Mucosa of gallbladder (tissue), 1 donor: ENCODE measurements at places on chromosomes 6 and 20. TPM values are rescaled to one million over a fixed set of nuclear protein-coding genes. Genes with fewer than 3 reads are reported as not detected.
A peak's percentile ranks its signal among the peaks of the same experiment; 100 is the strongest.

- no peak for DNase-seq
Measured at GRCh38 chr20:41452226-41452625, 85.6 kb upstream of the EMILIN3 start.

DNA sequence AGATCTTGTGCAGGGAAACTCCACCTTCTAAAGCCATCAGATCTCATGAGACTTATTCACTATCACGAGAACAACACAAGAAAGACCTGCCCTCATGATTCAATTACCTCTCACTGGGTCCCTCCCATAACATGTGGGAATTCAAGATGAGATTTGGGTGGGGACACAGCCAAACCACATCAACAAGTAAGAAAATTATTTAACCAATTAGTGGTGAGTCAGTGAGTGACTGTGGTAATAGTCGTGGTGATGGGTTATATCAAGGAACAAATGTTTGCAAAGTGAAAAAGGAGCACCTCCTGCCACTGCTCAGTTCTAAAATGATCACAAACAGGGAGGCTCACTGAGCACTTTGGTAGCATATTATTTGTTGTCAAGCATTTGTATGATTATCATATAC is 20.6 kb downstream of the EPM2A start:
- no peak for DNase-seq

- no peak for DNase-seq
Measured at GRCh38 chr6:133340557-133340956, 99.4 kb downstream of the EYA4 start.

DNA sequence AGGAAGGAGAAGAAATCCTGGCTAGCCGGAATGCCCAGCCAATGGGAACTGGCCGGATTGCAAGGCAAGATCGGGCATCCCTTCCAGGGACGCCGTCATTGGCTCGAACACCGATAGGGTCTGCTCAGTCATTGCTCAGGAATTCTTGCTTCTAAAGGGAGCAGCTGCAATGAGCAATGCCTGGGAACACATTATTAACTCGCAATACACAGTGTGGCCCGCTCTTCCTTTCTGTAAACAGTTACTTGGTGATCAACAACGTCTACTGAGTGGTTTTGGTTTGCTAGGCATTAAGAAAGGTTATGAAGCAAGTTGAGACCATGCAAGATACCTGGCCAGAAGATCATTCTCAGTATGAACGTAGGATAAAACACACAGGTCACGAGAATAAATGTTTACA is 165.4 kb upstream of the CITED2 start:
- peak; percentile 42 for DNase-seq

DNA sequence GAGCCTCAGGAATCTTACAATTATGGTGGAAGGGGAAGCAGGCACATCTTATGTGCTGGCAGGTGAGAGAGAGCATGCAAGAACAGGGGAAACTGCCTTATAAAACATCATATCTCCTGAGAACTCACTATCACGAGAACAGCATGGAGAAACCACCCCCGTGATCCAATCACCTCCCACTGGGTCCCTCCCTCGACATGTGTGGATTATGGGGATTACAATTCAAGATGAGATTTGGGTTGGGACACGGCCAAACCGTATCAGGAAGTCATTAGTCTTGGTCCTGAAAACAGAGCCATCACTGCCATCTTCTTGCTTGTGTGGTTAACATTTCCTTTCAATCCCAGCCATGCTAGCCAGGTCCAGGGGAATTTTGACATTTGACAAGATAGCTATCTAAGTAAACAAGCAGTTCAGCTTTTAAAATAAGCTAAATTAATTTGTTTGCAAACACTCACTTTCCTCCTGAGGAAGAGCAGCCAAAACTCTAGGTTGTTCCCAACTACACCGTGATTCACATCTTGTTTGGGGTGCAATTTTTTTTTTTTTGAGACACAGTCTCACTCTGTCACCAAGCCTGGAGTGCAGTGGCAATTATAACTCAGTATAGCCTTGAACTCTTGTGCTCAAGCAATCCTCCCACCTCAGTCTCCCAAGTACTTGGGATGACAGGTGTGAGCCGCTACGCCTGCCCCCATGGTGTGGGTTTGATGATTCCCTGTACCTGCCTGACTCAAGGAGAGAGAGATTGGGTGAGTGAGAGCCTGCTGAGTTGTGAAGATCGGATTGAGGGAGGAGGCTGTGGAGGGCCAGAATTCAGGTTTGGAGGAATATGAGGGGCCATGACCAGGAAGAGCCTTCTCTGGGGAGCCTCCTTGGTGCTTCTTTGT is 13.0 kb upstream of the PPP1R14C start:
- DNase-seq = no peak

DNA sequence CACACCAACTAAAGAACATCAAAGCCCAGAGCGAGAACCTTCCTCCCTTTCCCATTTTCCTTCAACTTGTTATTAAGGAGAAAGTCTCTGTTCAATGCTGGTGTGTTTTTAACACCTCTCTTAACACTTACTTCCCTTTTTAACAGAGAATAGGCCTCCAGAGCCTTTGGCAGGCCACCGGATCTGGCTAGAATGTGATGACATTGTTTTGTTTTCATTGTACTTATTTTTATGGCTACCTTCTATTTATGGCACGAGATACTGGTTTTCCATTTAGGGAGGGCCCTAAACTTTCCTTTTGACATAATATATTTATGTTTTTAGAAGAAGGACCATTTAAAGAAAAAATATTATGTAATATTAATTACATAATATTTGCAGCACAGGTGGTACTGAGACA is 21.6 kb downstream of the TCF15 start:
- no peak for DNase-seq

DNA sequence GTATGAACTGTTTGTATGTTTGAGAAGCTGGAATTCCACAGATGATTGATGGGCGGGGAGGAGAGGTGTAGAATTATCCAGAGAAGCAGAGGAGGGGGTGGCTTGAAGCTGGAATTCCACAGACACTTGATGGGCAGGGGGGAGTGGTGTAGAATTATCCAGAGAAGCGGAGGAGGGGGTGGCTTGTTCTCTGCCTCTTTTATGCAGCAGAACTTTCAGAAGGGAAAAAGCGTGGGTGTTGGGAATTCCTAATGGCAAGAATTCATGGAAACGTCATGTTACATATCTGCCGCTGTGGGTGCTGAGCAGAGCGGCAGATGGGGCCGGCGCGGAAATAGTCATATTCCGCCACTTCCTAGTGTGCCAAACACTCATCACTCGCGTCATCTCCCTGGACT is 167.9 kb upstream of the KCNG1 start:
- no peak for DNase-seq

DNA sequence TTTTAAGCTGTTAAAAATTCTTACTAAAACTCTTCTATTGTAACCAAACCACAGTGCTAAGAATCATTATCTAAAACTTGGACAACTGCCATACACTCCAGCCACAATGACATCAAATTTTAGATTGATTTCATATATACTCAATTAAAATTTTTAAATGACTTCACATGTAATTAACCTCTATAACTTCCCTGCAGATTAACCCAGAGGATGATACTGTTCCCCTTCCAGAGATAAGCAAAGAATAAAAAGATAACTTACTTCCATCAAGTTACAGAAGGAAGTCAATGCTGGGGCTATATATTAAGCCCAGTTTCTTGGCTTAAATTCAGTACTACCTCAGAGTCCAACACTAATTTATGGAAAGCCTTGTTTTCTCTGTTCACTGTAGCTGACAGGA is 71.3 kb downstream of the ARHGAP18 start:
- DNase-seq = no peak

GRCh38 chr20:39462416-39462945 is 500.3 kb downstream of the DHX35 start:
- no peak for DNase-seq

Gene DOK5
- 15.5 TPM for total RNA-seq
